ENCODE measurements at places on chromosomes 1 and 21.

- no peak for DNase-seq
Observed at GRCh38 chr21:41779659-41780058, 12.8 kb upstream of the RIPK4 start.

- no peak for DNase-seq
Observed at GRCh38 chr21:41768437-41769042, 1.7 kb upstream of the RIPK4 start.

- no peak for DNase-seq
Observed at GRCh38 chr1:17113963-17114362, 5.3 kb downstream of the PADI2 start.

- no peak for DNase-seq
Observed at GRCh38 chr1:174266991-174267612, 107.8 kb downstream of the RABGAP1L start.
